ENCODE measurements at places on chromosomes 3 and 15.

GRCh38 chr3:131250466-131250865 is 131.1 kb upstream of the NUDT16 start:
- DNase-seq: no peak

- no peak for DNase-seq
Observed at GRCh38 chr3:13415236-13415986, 4.7 kb downstream of the NUP210 start.

GRCh38 chr3:59733041-59733809 is 683.4 kb upstream of the CFAP20DC start:
- DNase-seq: no peak

DNA sequence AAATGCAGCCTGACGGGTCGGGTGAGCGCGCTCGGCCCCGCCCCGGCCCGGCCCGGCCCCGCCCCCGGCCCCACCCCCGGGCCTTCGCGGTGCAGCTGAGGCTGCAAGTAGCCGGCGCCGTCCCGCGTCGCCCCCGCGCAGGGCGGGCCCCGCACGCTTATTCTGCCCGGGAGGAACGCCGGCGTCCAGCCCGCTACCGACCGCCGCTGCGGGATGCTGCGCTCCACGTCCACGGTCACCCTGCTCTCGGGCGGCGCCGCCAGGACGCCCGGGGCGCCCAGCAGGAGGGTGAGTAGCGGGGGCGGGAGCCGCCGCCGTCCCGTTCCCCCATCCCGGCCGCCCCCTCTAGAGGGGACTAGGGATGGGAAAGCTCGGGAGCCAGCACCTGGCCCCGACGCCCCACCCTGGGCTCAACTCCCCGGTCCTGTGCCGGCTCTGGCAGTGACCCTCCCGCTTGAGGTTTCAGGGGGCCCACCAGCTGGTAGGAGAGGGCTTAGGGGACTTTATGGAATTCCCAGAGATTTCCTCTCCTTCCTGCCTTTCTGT is at the start of gene MYZAP:
Gene MYZAP, plus strand, starts transcription at position 83 of the 546 bp plus-strand sequence. Its CDS starts 131 bp downstream, at position 214.
- peak; percentile 91 for DNase-seq

- DNase-seq: peak; percentile 73
Observed at GRCh38 chr15:82944821-82945220, 7.7 kb downstream of the HOMER2 start.

DNA sequence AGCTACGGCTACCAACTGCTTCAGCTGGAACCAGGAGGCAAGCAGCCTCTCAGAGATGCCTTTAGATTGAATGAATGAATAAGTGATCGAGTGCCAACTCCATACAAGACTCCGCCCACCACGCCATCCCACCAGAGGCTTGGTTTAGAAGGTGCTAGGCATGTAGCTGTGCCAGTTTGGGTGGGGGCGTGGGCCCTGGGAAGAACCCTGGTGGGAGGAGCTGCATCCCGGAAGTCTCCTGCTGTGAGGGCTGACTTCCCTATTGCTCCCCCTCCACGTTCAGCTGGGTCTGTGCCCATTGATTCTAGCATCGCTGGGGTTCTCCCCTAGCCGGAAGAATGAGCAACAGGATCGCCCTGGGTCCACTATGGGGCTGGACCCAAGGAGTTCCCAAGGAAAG is 20.9 kb downstream of the LINGO1 start:
- no peak for DNase-seq

GRCh38 chr3:86990734-86991481 is at the start of gene VGLL3:
VGLL3 (minus strand) TSS chr3:86991149; CDS start chr3:86990743, 406 bp downstream.
- peak; percentile 88 for DNase-seq

GRCh38 chr3:9698293-9698692 is 5.3 kb upstream of the CPNE9 start:
- DNase-seq: no peak

DNA sequence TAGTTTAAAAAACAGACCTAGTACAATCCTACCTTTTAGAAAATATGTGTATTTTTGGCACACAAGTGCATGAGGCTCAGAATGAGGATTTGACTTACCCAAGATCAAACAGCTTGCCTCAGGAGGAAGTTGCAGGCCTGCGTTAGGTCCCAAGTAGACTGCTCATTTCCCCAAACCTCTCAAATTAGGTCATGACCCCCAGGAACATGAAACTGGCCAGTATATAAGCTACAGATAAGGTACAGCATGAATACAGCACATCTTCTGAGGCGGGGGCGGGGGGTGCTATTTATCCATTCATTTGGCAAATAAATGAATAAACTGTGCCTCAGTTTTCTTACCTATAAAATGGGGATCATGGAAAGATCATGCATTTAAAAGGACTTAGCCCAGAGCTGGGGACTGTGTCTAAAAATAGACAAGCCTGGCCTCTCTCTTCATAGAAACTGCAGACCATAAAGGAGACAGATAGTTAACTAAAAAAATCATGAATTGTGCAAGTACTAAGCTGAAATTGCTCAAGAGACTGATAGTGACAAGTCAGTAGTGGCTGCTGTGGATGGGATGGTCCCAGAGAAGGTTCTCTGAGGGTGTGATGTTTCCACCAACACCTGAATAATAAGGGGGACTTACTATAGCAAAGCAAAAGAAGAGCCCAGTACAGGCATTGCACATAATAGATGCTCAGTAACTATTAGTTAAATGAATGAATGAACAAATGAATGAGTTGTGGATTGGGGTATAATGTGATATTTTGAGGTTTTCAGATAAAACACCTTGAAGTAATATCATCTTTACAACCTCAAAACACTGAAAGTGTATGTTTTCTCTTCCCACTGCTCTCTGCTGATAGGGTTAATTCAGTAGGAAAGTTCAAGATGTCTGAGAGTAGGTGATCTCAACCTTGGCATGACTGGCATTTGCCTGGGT is 258.5 kb upstream of the PROK2 start:
- DNase-seq: no peak

DNA sequence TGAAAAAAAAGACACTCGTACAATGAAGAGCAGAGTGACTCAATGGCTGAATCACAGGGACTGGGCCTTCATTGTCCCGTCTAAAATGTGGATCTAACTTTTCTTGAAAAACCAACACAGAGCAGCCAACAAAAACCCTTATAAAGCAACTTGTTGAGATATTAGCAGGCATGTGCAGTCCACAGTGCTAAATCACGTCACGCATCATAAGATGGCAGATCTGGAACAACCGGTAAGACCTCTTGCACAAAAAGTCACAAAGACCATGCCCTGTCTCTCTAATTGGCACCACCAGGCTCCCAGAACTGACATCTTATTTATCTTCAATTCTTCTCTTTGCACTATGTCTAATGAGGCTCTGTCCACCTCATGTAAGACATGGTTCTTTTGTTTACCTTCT is 177.0 kb downstream of the MAGI1 start:
- DNase-seq: no peak

Measured in AG20443 (cell line).